ENCODE measurements at places on chromosomes 2 and 18.

GRCh38 chr2:173521450-173522192, 166.9 kb downstream of the CDCA7 start:
- DNase-seq, result no peak

DNA sequence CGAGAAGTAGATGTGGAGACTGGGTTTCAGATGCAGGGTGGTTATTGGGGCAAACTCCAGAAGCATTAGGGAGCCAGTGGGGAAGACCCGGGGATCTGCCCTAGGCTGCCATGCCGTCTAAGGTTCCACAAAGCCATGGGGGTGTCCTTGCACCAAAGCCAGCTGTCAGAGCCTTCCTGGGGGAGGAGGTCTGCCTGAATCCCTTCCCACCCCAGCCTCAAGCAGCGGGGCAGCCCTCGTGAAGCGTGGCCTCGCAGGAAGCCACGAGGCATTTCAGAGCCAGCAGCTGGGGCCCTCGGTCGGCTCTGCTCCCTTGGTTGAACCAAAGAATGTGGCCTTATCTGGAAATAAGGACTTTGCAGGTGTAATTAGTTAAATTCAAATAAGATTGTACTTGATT, 51.2 kb upstream of the UBE2F start:
- no peak for DNase-seq

- no peak for DNase-seq
These were observed 32.3 kb upstream of the NEB start for GRCh38 chr2:151766437-151767153.

DNA sequence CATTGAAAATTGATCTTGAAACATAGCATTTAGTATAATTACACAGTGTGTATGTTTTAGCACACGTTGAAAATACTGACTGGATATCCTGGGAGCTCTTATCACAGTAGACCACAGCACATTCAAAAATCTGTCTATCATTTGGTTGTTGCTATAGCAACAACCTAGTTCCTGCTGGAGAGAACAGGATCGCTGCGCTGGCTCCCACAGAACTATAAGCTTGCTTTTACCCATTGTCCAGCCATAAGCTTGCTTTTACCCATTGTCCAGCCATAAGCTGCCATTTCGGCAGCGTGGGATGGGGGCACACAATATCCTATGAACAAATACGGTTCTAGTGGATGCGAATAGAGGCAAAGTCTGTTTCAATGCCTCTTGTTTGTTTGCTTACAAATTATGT, 70.4 kb upstream of the ST6GAL2 start:
- DNase-seq, result no peak

DNA sequence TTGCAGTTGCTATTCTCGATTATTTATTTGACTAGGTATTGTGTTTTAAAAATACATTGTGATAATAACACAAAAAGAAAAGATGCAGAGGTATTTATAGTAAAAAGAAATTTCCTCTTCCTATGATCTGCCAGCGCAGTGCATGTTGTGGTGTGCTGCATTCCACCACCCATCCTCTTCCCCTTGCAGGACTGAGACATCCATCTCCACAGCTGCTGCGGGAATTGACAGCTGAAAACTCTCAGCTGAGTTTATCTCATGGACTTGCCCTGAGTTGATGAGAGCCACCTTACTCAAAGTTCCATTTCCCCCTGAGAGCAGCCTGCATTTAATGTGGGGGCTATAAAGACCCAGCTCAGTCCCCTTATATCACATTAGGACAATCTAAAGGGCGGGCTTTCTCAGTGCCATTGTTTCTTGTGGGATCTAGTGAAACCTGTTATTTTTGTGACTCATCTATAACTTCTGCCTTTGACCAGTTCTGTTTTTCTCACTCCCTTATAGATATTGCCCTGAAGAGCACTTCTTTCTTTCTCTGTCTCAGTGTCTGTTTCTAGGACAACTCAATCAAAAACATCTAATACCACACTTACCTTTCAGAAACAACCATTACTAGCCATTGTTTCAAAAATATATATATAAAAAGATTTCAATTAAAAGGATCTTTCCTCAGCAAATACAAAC, 698.5 kb downstream of the NR4A2 start:
- DNase-seq, result no peak

GRCh38 chr18:78981989-78982620, 2.5 kb downstream of the SALL3 start:
- no peak for DNase-seq

DNA sequence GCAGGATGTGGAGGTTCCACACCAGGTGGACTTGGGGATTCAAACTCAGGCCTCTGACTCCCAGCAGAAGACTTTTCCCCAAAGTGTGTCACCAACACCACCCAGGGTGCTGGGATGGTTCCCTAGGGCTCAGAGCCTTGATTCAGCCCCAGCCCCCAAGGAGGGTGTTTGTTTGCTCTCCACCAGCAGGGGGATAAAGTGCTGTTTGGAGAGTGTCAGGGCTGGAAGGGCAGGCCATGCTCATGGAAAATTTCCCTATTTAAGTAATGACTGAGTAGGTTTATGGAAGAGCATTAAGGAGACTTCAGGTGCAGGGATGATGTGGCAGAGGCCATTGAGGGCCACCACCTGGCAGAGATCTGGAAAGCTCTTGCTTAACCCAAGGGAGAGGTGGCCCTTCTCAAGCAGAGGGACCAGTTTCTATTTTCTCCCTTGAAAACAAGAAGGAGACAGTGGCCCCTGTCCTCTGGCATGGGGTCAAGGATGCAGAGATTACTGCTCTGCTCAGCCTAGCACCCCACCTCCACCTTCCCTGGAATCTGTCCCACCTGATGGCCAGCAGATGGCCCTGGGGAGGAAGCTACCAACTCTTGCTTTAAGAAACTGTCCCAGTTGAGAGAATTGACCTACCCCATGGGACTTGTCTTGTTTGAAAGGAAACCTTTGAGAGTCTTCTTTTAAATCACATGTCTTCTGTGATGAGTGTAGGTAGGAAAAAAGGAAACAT, 122.1 kb downstream of the ACOXL start:
- DNase-seq, result no peak

DNA sequence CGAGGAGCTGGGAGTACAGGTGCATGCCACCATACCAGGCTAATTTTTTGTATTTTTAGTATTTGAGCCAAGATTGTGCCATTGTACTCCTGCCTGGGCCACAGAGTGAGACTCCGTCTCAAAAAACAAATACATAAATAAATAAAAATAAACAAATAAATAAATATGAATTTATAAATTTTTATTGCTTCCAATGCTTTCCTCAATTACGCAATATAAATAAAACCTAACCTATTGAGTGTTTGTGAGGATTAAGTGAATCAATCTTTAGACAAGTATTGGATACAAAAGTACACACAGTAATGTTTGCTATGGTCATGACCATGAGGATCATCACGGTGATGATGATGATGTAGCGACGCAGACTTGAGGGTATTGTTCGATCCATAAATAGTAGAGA, 257.4 kb downstream of the ASXL3 start:
- no peak for DNase-seq
